ENCODE measurements at places on chromosomes 4 and X.

DNA sequence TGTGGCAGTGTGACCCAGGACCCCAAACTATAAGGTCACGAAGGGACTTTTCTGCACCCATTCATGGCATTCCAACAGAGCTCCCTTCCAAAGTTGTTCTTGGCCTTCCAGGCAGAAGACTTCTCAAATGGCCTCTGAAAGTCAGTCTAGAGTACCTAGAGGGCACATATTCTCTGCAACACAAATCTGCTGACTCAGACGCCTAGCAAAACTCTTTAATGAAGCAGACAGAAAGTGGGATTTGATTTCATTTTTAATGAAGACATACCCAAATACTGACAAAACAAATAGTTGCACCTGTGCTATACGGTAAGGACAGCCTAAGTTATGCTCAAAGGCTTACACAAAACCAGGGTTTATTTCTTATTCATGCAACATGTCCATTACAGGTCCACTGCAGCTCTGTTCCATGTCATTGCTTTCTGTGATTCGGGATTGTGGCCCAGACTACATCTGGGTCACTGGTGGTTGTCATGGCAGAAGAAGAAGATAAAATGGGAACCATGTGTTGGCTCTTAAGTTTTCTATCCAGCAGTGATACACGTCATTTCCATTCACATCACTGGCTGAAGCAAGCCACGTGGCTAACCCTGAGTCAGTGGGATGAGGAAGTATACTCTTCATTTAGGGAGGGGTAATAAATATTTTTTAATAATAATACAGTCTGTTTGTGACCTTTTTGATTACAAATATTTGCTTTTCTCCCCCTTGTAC is 57.7 kb downstream of the NAT8L start:
- DNase-seq: no peak

- peak; percentile 33 for DNase-seq
These were observed 36.5 kb downstream of the SH3RF1 start for GRCh38 chr4:169234137-169234855.

GRCh38 chr4:101418055-101418454 is 70.7 kb upstream of the PPP3CA start:
- DNase-seq: peak; percentile 12

DNA sequence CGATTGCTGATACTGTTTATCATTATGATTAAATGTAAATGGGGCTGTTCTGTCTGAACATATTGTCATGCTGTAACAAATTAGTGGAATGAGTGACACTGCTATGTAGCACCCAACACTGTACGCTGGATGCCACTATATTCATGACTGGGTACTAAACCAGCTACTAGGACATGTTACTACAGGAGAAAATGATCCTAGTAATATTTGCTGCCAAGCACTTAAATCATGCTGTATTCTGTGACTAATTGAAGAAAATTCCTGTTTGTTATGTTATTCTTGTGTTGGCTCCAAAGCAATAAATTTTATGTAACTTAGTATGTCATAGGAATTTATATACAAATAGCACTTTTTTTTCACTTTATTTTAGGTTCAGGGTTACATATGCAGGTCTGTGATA is 804.2 kb downstream of the CENPC start:
- no peak for DNase-seq

DNA sequence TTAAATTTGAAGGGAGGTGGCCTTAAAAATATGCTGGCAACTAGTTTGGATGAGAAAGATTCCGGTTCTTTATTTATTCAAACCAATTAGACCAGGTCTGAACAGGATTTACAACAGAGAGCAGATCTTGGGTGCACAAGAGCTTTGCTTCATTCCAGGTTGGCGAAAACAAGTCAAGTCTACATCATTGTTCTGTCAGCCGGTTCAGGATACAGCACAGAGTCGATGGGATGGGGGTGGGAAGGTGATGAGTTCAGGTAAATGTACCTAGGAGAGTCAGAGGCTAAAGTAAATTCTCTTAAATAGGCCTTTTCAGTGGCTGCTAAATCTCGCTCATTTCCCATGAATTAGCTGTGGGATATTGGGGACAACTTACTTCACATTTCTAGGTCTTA is 882 bp upstream of the STIM2 start:
- peak; percentile 43 for DNase-seq

DNA sequence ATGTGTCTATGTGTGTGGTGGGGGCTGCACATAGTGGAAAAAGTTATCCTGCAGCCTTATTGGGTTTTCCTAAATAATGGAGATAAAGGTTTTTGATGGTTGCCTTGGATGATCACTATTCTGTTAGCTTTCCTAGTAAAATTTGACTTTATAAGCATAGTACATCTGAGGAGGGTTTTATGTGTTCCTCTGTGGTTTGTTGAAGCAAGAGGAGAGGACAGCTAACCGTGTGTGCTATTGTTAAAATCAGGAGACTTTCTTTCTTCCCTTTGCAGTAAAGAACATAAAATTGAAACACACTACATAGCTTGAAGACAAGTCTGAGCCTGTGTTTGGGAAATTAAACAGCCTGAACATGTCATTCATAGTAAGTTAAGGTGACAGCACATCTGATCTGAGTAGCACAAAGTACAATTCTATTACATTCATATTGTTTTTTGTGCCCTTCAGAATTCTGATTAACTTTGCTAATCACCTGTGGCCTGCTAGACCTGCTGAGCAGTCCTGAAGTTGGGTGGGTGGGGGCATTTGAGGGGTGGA is 36.8 kb downstream of the C4orf51 start:
- DNase-seq: no peak

GRCh38 chrX:14030174-14030530 is 460 bp upstream of the GEMIN8 start:
- DNase-seq: peak; percentile 34

GRCh38 chr4:55801498-55801897 is 18.1 kb upstream of the EXOC1L start:
- no peak for DNase-seq
